ENCODE measurements at places on chromosomes 16 and 17.

- no peak for DNase-seq
Measured at GRCh38 chr17:15928286-15928785, 16.6 kb upstream of the ADORA2B start.

GRCh38 chr16:85612191-85612800, 826 bp upstream of the GSE1 start:
- peak; percentile 58 for DNase-seq

GRCh38 chr17:45950888-45951287, 48.2 kb upstream of the STH start:
- no peak for DNase-seq

GRCh38 chr17:43612515-43612914, 49.2 kb downstream of the MEOX1 start:
- no peak for DNase-seq

GRCh38 chr17:14780097-14780651, 479.3 kb downstream of the HS3ST3B1 start:
- DNase-seq, result no peak

- no peak for DNase-seq
Measured at GRCh38 chr17:14784997-14785696, 480.0 kb downstream of the PMP22 start.
